Fibroblast of skin of right quadriceps (primary cell): ENCODE measurements at places on chromosomes 3 and 15.
A peak's percentile ranks its signal among the peaks of the same experiment; 100 is the strongest.

DNA sequence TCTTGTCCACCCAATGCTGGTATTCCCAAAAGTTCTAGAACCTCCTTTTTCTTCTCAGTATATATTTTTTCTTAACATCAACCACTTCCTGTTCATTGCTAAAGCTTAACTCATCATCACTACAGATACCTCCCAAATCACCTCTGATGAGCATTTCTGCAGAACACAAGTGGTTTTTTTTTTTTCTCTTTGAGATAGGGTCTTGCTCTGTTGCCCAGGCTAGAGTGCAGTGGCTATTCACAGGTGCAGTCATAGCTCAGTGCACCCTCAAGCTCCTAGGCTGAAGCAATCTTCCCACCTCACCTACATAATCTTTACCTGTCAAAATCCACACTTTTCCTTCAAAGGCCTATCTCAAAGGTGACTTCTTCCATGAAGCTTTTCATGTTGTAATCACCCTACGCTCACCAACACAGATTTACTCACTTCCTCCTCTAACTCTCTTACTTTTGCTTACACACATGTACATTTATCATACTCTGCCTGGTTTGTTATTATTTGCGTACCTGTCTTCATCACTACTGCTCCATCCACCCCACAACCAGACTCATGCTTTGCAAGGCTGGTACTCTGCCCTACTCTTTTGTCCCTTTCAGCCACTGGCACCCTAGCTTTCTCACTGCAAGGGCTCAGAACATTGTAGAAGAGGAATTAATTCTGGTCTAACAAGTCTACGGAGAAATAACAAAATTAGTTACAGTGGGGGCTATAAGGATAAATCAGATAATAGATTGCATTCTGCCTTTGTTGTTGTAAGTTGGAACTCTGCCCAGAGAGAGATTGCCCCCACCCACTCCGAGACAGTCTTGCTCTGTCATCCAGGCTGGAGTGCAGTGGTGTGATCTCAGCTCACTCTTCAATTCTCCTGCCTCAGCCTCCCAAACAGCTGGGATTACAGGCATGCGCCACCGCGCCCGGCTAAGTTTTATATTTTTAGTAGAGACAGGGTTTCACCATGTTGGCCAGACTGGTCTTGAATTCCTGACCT, 27.5 kb downstream of the HERC1 start:
- DNase-seq = no peak

DNA sequence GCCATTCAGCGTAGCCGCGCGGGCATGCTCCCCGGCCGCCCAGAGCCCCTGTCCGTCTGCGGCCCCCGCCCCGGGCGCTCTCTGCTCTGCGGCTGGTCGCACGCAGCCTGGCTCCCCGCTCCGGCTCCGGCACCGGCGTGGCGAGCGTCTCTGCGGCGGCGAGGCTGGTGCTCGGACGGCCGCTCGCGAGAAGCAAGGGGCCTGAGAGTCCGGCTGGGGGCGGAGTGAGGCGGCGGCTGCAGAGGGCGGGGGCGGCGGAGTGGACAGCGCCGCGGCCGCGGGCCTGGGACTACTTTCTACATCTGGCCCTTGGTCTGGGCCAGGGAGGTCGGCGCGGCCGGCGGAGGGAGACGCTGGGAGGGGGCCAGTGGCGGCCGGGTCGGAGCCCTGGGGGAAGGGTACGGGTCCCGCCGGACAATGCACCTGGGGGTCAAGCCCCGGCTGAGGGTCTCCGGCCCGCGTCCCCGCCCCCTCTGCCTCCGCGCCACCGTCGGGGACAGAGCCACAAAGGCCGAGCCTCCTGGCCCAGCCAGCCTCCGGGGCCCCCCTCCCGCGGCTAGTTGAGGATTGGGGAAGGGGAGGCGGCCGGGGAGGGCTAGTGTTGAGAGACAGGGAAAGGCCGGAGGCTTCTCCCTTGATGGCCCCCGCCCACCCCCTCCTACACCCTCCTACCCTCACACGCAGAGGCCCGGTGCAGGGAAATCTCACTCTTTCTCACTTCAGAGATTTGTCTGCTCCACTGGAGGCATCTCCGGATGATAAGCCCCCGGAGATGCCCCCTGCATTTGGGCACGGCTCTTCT, at the start of gene PRTG:
Gene PRTG (minus strand): TSS at position 226 of the 802 bp plus-strand sequence. CDS start 221 bp downstream, at position 5.
- DNase-seq = peak; percentile 20

DNA sequence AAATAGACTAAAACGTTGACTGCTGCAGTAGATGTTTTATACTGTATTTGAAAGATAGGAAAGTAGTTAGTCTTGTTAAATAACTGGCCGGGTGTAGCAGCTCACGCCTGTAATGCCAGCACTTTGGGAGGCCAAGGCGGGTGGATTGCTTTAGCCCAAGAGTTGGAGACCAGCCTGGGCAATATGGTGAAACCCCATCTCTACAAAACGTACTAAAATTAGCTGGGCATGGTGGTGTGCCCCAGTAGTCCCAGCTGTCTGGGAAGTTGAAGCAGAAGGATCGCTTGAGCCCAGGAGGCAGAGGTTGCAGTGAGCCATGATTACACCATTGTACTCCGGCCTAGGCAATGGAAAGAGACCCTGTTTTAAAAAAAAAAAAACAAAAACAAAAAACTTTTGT, 60.5 kb upstream of the ULK4 start:
- DNase-seq = no peak

- no peak for DNase-seq
These were observed 10.4 kb downstream of the PRR23A start for GRCh38 chr3:138995706-138996105.

- peak; percentile 42 for DNase-seq
These were observed 6.9 kb upstream of the CFAP20DC start for GRCh38 chr3:59056706-59057105.

GRCh38 chr3:180433152-180433551, 168.8 kb upstream of the TTC14 start:
- peak; percentile 84 for DNase-seq
